ENCODE measurements at places on chromosomes 3 and 15. TPM values are rescaled to one million over a fixed set of nuclear protein-coding genes. Genes with fewer than 3 reads are reported as not detected.

- no peaks in the 10 kb centered on the region for H3K36me3 ChIP-seq
- H3K27me3 ChIP-seq: peaks cover 20% of the 10 kb centered on the region
- H3K27ac ChIP-seq: peak overlapping the region; percentile 98
- peaks cover 12% of the 10 kb centered on the region for H3K4me1 ChIP-seq
- peak; percentile 56 for DNase-seq
Measured at GRCh38 chr3:182793663-182794454, 555 bp downstream of the ATP11B start.

GRCh38 chr15:43352693-43353382 lies 18.0 kb downstream of the ZSCAN29 start:
- H3K36me3 ChIP-seq: peaks cover 25% of the 10 kb centered on the region
- H3K4me3 ChIP-seq: no peak overlapping the region
- H3K4me1 ChIP-seq: peaks cover 6% of the 10 kb centered on the region

GRCh38 chr3:161586556-161587235 lies 90.1 kb downstream of the OTOL1 start:
- no peaks in the 10 kb centered on the region for H3K4me1 ChIP-seq
- H3K27me3 ChIP-seq: no peaks in the 10 kb centered on the region
- H3K4me3 ChIP-seq: no peak overlapping the region
- no peak for DNase-seq
- H3K27ac ChIP-seq: no peak overlapping the region

- H3K4me3 ChIP-seq: no peak overlapping the region
- H3K27ac ChIP-seq: no peak overlapping the region
- H3K27me3 ChIP-seq: no peaks in the 10 kb centered on the region
- DNase-seq: no peak
Measured at GRCh38 chr15:68204361-68204760, 771 bp downstream of the CALML4 start.

- DNase-seq: no peak
- H3K4me3 ChIP-seq: no peak overlapping the region
- H3K27ac ChIP-seq: no peak overlapping the region
- H3K27me3 ChIP-seq: no peaks in the 10 kb centered on the region
Measured at GRCh38 chr3:42369304-42369703, 41.1 kb downstream of the LYZL4 start.

- no peaks in the 10 kb centered on the region for H3K36me3 ChIP-seq
- H3K4me1 ChIP-seq: no peaks in the 10 kb centered on the region
- H3K4me3 ChIP-seq: no peak overlapping the region
- no peak overlapping the region for H3K27ac ChIP-seq
- H3K27me3 ChIP-seq: no peaks in the 10 kb centered on the region
- no peak for DNase-seq
Measured at GRCh38 chr15:26083457-26083856, 220.3 kb upstream of the ATP10A start.

GRCh38 chr15:85289677-85290365 lies 90.6 kb upstream of the AKAP13 start:
- no peaks in the 10 kb centered on the region for H3K4me1 ChIP-seq
- H3K4me3 ChIP-seq: no peak overlapping the region
- H3K27ac ChIP-seq: no peak overlapping the region

DNA sequence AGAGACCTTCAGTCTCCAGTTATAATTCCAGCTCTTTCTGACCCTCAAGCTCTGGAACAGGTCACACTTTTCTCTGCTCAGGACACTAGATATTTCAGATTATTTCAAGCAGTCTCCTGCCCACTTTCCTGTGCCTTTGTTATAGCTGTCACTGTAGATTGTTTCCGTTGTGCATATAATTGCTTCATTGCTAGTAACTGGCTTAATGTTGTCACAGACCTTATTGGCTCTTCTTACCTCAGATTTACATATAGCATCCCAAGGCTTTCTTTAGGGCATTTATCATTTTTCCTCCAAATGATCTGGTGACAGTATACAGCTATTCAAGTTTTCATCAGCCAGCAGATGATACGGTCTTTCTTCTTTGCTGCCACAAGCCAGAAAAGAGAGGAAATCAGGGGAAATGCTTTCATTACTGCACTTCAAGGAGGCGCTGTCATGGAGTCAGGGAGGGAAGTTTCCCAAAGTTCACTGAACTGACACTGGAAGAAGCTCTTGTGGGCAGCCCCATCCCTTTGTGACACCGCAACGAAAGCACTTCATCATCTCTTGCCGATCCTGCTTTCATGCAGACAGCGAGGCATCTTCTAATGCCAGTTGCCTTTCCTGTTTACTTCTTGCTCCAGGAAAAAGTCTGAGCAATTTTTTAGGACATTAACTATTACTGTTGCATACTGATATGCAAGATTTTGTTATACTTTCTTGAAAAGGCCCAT lies 181.9 kb downstream of the CDIN1 start:
- H3K4me1 ChIP-seq: peaks cover 19% of the 10 kb centered on the region
- DNase-seq: no peak
- H3K27ac ChIP-seq: peak overlapping the region; percentile 35
- no peak overlapping the region for H3K4me3 ChIP-seq
- H3K27me3 ChIP-seq: no peaks in the 10 kb centered on the region
- no peaks in the 10 kb centered on the region for H3K36me3 ChIP-seq

CAND2 gene
- 50.6 TPM for total RNA-seq

NDN gene
- total RNA-seq: 198 TPM

NBEAL2 gene
- 10.6 TPM for total RNA-seq
